ENCODE measurements at places on chromosomes 2 and 18.

- no peak for DNase-seq
Measured at GRCh38 chr2:16100006-16100405, 159.7 kb downstream of the MYCN start.

DNA sequence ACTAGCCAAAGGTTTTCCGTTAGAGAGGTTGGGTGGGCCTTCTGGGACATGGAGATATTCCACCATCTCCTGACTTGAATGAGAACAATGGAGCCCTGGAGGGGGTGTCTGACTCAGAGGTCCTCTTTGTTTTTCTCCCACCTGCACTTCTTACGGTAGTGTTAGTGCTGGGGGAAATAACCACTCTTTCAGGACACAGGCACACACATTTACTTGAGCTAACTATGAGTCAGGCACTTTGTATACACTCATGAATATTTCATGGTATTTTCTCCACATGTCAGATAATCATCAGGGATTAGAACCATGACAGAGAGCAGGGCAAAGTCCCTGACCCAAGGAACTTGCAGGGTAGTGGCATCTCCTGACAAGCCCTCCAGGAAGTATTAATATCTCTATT, 439.1 kb downstream of the TSN start:
- DNase-seq, result no peak

DNA sequence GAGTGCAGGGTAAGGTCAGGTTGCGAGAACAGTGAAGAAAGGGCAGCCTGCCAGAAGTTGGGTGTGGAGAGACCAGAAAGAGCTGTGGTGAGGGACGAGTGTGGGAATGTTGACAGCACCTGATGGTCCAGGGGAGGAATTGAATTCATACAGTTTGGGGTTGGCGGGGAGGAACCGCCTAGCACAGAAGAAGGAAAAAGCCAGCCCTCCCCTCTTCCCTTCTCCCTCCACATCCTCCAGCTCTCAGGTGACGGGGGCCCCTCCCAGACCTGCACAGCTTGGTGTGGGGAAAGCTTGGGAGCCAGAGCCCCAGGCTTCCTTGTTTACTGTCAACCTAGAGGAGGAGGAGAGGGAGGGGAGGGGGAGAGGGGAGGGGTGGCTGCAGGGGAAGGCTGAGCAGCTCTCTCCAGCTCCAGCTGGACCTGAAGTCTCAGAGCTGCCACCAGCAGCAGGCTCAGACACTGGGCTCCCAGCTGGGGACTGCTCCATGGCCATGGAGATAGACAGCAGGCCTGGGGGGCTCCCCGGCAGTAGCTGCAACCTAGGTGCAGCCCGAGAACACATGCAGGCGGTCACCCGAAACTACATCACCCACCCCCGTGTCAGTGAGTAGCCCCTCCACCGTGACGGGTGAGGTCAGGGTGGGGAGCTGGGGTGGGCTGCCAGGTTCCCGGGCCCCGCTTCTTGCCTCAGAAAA, at the start of gene ATP6V1B1:
Gene ATP6V1B1, plus strand, starts transcription at position 433 of the 697 bp plus-strand sequence. Its CDS starts 55 bp downstream, at position 488.
- no peak for DNase-seq

DNA sequence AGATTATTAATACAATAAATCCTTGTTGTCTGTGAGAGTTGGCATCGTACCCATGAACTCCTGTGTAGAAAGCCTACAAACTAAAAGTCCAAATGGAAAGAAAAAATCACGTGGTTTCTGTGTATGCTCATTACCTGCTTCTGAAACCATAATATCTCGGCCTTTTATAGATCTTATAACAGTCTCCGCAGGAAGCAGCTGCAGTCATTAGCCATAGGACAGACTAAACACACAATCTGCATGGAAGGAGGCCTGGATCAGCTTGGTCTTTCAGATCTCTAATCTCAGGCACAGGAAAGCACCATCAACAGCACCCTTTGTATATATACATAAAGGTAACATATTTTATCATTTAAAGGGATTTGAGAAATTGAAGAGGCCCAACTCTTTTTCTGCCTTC, 508.9 kb upstream of the TCF4 start:
- no peak for DNase-seq

- DNase-seq, result no peak
Measured at GRCh38 chr2:67671464-67672450, 274.6 kb downstream of the ETAA1 start.

- DNase-seq, result no peak
Measured at GRCh38 chr2:128410758-128411215, 92.1 kb upstream of the HS6ST1 start.
